Epithelial cell of proximal tubule (primary cell): ENCODE measurements at places on chromosomes 1 and 21.

DNA sequence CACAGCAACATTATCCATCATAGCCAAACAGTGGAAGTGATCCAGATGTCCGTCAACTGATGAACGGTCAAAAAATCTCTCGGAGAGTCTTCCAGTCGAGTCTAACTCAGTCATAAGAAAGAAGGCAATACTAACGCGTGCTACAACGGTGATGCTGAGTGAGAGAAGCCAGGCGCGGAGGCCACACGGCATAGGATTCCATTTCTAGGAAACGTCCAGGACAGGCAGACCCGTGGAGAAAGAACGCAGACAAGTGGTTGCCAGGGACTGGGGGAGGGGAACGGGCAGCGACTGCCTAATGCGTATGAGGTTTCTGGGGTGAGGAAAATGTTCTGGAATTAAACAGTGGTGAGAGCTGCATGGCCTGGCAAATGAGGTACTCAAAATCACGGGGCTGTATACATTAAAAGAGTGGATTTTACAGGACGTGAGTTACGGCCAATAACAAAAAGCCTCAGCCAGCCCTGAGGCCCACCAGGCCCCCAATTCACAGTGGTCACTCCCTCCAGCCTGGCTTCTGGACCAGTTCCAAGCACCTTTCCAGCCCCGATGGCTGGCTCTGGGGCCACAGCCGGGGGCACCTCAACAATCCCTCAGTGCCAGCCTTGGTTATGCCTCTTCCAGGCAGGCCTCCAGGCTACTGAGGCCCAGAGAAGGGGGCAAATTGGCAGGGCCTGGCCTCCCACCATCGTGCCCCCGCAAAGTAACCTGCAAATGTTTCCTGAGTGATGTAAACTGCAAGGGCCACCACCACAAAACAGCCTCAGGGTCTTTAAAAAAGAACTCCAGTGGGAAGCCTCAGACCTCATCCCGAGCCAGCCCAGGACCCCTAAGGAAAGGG lies 3.4 kb downstream of the WNT9A start:
- no peak for DNase-seq

DNA sequence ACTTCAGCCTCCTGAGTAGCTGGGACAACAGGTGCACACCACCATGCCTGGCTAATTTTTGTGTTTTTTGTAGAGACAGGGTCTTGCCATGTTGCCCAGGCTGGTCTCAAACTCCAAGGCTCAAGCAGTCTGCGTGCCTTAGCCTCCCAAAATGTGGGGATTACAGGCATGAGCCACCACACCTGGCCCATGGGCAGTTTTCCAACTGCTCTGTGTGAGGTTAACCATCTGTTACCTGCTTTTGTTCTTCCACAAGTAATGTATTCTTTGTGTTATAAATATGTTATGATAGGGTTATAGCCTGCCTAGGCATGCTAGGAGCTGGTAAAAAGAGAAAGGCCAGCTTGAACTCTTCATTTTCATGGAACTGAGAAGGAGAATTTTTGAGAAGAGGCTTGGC lies 30.7 kb downstream of the TUFT1 start:
- DNase-seq, result no peak

GRCh38 chr1:75338616-75339483 lies 204.7 kb downstream of the LHX8 start:
- no peak for DNase-seq

GRCh38 chr1:87299661-87300060 lies 29.0 kb upstream of the LMO4 start:
- no peak for DNase-seq

DNA sequence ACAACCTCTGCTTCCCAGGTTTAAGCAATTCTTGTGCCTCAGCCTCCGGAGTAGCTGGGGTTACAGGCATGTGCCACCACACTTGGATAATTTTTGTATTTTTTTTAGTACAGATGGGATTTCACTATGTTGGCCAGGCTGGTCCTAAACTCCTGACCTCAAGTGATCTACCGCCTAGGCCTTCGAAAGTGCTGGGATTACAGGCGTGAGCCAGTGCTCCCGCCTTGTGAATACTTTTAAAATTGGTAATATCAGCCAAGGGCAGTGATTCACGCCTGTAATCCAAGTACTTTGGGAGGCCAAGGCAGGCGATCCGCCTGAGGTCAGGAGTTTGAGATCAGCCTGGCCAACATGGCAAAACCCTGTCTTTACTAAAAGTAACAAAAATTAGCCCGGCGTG lies 33.7 kb downstream of the ZYG11B start:
- DNase-seq, result no peak

GRCh38 chr1:53643881-53644390 lies 95.0 kb downstream of the GLIS1 start:
- no peak for DNase-seq

GRCh38 chr1:114216431-114217173 lies 62.9 kb upstream of the SYT6 start:
- no peak for DNase-seq

- no peak for DNase-seq
Measured at GRCh38 chr1:167643441-167643840, 13.4 kb downstream of the RCSD1 start.
